ENCODE measurements at places on chromosomes 13 and 19.

DNA sequence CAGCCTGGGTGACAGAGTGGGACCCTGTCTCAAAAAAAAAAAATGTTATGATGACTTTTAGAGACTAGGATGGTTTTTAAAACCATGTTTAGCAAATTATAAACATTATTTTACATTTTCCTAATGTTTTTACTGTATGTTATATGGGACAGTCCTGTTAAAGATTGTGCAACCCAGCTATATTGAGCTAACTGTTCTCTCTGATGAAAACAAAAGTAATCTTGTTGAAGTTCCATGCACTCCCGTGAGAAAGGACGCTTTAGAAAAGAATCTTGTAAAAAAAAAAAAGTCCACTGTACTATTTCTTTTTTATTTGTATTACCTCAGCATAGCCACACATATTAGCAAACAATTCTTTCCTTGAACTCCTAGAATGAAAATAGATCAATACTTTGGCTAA lies 451.2 kb downstream of the DCT start:
- DNase-seq = no peak

- DNase-seq = no peak
Observed at GRCh38 chr19:15643387-15643786, 2.7 kb downstream of the CYP4F3 start.

DNA sequence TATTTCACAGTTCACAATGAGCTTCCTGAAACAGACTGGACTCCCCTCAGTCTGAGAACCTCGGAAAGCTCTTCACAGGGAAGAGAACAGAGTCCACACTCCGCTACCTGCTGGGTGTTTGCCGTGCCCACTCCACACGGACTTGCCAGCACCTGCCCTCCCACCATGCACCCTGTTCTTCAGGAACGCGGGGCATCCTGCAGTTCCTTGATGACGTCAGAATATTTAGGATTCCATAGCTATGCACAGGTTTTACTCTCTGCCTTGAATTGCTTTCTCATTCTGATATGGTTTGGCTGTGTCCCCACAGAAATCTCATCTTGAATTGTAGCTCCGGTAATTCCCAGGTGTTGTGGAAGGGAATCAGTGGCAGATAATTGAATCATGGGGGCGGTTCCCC lies 74.4 kb upstream of the FARP1 start:
- DNase-seq = no peak

DNA sequence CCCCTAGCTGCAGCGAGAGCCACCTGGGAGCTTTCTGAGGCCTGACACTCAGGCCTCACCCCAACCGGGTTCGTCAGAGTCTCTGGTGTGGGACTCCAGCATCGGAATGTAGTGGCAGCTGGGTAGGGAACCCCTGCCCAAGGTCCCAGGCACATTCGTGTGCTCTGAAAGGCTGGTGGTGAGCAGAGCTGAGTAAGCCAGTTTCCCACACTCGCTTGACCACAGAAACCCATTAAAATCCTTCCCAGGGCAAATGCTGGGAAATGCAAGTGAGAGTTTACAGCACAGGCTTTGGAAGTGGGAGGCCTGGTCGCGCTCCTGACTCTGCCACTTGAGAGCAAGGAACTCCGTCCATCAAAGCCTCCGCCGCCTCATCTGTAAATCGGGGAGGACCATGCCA lies 4.2 kb downstream of the TRAPPC6A start:
- DNase-seq = no peak

Measured in HS-27A (cell line).